ENCODE measurements at places on chromosomes 4 and X.
A peak's percentile ranks its signal among the peaks of the same experiment; 100 is the strongest.

DNA sequence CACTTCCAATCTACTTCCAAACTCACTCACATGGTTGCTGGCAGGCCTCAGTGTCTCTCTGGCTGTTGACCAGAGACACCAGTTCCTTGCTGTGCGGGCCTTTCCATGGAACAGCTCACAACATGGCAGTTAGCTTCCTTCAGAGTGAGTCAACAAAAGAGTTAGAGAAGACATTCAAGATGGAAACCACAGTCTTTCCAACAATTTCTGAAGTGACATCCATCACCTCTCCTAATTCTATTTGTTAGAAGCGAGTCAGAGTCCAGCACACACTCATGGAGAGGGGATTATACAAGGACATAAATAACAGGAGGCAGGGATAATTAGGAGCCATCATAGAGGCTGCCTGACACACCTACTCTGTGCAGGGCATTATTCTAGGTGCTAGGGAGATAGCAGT lies 62.5 kb upstream of the TMEM164 start:
- DNase-seq, result no peak

DNA sequence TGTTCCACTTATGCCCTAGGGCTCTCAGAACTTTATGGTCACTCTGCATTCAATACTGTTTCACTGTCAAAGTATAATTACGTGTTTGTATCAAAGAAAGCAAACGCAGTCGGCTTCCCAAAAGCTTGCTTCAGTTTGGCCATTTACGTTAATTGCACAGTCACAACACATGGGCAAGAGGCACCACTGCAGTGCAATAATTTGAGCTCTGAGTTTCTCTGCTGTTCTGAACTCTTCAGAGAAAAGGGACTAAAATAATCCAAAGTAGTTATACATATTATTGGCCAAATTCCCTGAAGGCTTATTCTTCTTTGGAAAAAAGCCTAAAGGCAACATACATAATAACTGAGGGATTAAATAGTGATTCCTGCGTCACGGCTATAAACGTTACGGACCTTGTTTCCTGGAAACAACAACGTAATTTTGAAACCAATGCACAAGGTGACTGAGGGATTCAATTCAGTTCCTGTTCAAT lies 51.3 kb downstream of the RNF150 start:
- DNase-seq, result no peak

DNA sequence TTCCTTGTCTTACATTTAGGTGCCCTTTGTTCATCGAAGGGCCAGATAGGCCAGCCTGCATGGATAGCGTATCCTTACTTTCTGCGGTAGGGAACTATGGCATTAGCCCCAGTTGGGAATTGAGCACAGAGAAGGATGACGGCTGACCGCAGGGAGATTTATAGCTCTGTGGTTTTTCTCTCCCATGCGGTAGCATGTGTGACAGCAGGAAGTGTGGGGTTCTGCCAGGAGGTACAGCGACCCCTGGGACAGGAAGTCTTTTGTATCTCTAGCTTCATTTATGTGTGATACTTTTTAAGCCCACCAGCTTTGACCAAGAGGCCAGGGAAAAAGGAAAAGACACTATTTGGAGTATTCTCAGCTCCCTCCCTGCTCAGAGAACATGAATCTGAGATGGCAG lies 33.1 kb downstream of the GAB3 start:
- peak; percentile 23 for DNase-seq

DNA sequence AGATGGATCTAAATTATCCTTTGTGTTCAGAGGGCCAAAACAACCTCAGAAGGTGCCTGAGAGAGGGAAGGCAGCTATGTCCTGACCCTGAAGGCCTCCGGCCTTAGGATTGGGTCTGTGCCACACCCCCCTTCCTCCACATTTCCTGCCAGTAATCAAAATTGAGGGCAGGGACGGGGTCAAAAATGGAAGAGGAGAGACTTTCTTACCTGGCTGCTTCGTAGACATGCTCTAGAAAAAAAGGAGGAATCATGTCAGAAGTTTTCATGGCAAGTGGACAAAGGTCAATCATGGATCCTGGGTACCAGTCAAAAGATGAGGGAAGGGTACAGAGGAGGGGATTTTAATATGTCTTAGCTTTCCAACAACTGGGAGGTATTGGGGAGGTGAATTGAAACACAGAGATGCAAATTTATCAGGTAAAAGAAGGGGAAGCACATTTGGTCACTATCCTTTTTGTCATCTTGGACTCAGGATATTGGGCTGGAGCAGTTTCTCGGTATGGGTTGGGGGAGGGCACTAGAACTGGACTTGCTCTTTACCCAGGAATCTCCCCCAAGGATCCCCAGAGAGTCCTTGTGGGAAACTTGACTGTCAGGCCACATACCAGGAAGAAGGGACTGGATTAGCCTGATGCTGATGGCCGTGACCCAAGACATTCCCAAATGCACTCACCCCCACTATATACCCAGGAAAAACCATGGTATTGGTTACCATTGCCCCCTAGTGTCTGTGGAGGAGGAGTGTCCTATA lies 17.1 kb downstream of the VSIG4 start:
- DNase-seq, result no peak

- no peak for DNase-seq
These were observed 12.9 kb downstream of the SH3KBP1 start for GRCh38 chrX:19874391-19875049.

- DNase-seq, result no peak
These were observed 63.4 kb downstream of the RASGEF1B start for GRCh38 chr4:81408341-81408740.

DNA sequence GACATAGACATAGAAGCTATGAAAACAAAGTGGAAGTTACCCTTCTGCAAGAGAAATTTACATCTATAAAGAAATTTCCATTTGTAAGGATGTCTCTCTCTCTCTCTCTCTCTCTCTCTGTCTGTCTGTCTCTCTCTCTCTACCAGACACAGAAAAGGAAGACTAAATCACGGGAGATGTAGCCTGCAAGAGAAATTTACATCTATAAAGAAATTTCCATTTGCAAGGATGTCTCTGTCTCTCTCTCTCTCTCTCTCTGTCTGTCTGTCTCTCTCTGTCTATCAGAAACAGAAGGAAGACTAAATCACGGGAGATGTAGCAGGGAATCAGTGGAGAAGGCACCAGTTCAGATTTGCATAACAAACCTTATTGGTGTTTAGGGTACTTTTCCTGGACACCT lies 65.6 kb upstream of the CTSO start:
- no peak for DNase-seq

DNA sequence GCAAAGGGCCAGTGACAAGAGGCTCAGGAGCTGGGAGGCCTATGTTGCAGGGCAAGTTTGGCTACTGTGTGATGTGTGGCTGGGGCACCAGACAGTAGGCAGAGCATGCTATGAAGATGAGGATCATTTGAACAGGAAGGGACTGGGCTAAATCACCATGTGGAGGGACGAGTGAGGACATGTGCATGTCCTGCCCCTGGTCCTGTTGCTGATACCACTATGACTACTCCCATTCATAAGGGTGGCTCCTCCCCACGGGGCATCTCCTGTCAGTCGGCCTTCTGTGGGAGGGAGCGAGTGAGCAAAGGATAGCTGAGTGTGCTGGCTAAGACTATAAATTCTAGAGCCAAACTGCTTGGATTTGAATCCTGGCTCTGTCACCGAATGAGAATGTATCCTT lies 139.2 kb downstream of the TMEM164 start:
- no peak for DNase-seq

- peak; percentile 71 for DNase-seq
These were observed 27.3 kb downstream of the CT45A1 start for GRCh38 chrX:135740681-135741149.

DNA sequence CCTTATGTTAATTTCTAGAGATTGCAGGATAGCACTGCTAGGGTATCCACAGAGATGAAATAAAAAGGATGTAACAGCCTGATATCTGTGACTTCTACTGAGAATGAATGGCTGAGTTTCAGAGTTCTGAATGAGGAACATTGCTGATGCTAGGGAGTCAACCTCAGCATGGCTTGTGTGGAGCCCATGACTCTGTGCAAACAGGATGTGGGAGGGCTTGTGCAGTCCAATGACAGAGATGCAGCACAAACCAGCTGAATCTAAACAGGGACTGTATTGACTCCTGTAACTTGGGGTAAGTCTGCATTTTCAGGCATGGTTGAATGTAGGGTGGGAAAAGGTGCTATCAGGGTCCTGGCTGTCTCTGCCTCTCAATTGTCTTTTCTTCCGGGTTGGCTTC lies 5.3 kb upstream of the RASL11B start:
- DNase-seq, result no peak

DNA sequence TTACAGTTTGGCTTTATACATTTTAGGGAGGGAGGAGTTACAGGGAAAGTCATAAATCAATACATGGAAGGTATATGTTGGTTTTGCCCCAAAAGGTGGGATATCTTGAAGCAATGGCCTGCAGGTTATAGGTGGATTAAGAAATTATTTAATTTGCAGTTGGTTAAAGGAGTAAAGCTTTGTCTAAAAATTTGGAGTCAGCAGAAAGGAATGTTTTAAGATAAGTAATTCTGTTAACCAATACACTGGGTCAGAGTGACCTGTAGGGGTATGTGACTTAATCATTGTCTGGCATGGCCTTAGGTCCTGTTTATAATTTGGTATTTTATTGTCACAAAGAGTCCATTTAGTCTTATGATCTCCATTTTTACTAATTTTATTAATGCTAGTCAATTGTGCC lies 115.0 kb downstream of the AGTR2 start:
- DNase-seq, result no peak

- DNase-seq, result no peak
These were observed 62.3 kb downstream of the GPC3 start for GRCh38 chrX:133923113-133923512.

- DNase-seq, result no peak
These were observed 20.1 kb upstream of the ARAF start for GRCh38 chrX:47540754-47541538.

- DNase-seq, result no peak
These were observed 510.6 kb upstream of the CNKSR2 start for GRCh38 chrX:20863649-20864048.

- no peak for DNase-seq
These were observed 86.7 kb upstream of the NKX1-1 start for GRCh38 chr4:1492651-1493539.

All from activated T-cell treated with anti-CD3 and anti-CD28 coated beads, Interleukin-2, amount 50 U/mL, for 48 hours (primary cell).